Stomach (tissue), 19 donors: ENCODE measurements at places on chromosomes 2 and 18.
A peak's percentile ranks its signal among the peaks of the same experiment; 100 is the strongest.

DNA sequence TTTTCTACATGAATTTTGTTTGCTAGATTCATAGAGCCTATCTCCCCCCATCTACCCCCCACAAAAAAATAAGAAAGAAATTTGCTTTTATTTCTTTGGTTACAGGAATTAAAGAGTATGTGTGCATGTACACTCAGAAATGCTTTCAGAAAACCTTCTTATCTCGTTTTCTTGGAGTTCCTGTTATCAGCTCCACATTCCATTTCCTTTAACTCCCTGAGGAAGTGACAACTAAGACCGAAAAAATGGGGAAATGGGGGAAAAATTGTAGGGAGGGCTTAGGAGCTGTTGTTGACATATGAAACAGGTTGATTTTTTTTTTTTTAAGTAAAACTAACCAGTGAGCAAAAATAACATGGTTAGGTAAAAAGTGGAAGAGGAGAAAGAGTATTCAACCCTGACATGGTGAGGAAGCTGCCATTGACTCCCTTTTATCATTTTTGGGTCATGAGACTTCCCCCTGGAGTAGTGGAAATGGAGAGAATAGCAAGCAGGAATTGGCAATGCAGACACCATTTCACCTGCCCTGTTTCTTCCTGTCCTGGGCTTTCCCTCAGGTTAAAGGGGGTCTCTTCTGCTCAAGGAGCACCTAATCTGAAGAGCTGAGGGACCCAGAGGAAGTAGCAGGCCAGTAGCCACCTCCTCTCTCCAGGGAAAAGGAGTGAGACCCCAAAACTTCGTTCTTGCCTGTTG lies 93.5 kb downstream of the OSBPL6 start:
- H3K4me3 ChIP-seq = no peak overlapping the region
- DNase-seq = no peak
- no peaks in the 10 kb centered on the region for H3K36me3 ChIP-seq
- no peaks in the 10 kb centered on the region for H3K4me1 ChIP-seq
- no peak overlapping the region for H3K27ac ChIP-seq

GRCh38 chr2:135931776-135932443 lies 53.5 kb downstream of the DARS1 start:
- no peak overlapping the region for H3K27ac ChIP-seq
- H3K36me3 ChIP-seq = peaks cover 68% of the 10 kb centered on the region
- DNase-seq = no peak
- H3K27me3 ChIP-seq = no peaks in the 10 kb centered on the region

DNA sequence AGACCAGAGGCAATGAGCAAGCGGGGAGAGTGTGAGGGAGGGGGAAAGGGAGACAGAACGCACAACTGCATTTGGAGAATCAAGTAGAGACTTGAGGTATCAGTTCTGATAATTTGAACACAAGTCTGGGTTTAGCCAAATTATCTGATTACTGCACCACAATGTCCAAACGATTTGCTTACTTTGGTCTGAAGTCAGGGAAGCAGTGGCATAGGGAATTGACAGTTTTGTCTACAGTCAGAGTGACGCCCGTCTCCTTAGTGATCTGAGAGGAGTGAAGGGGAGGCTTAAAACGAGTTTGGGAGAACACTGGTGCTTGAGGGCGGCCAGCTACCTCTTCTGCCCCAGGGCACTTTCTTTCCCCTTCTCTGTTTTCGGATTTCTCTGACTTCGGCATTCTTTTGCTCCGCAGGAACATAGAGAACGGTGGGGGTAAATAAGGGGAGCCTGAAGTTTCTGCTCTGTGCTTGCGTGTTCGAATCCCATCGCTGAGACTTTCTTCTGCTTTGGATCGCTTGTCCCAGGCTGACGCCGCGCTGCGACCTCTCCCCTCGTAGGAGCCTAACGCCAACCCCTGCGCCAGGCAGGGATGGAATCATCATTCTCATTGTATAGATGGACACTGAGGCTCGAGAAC lies 2.9 kb upstream of the DLX2 start:
- H3K27me3 ChIP-seq = peaks cover 41% of the 10 kb centered on the region
- H3K4me3 ChIP-seq = no peak overlapping the region
- DNase-seq = no peak
- no peak overlapping the region for H3K27ac ChIP-seq
- H3K4me1 ChIP-seq = peaks cover 58% of the 10 kb centered on the region

DNA sequence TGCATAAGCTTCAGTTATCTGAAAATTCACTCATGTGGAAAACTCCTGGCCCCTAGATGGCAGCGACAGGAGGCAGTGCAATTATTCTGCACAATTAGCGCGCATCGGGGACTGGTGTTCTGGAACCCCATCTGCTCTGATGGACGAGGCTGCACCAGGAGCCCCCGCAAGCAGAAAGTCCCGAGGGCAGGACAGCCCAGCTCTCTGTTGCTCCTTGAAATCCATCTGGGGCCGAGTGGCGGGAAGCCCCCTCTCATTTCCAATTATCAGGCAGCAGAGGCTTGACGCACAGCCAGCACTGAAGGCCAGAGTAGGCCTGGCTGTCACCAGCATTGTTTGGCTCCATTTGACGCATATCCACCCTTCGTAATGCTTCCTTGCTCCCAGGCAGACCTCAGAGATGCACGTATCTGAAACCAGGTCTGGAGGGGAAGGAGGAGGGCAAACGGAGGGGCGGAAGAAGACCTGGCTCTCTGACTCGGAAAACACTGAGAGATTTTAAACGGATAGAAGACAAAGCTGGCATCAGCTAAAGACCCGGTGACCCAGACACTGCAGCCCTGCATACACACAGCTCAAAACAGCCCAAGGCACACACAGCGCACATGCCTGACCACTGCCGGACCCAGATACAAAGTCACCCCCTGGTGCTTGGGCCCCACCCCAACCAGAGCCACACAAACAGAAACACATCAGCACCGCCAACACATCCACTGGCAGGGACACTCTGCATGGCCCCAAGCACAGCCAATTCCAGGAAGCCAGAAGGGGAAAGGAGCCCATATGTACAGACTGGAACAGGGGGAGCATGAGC lies 69.8 kb downstream of the TNS1 start:
- H3K27ac ChIP-seq = peak overlapping the region; percentile 47
- H3K4me3 ChIP-seq = peak overlapping the region; percentile 24
- H3K4me1 ChIP-seq = peaks cover 95% of the 10 kb centered on the region
- no peaks in the 10 kb centered on the region for H3K27me3 ChIP-seq
- no peak for DNase-seq

GRCh38 chr18:28459587-28459986 lies 282.7 kb upstream of the CDH2 start:
- H3K27me3 ChIP-seq = no peaks in the 10 kb centered on the region
- no peak overlapping the region for H3K27ac ChIP-seq
- H3K4me3 ChIP-seq = no peak overlapping the region
- no peak for DNase-seq

- no peak for DNase-seq
- H3K36me3 ChIP-seq = peaks cover 15% of the 10 kb centered on the region
- H3K27ac ChIP-seq = no peak overlapping the region
Measured at GRCh38 chr2:222572751-222573174, 83.1 kb downstream of the FARSB start.

- no peak overlapping the region for H3K27ac ChIP-seq
- H3K36me3 ChIP-seq = no peaks in the 10 kb centered on the region
- H3K4me3 ChIP-seq = no peak overlapping the region
- no peaks in the 10 kb centered on the region for H3K27me3 ChIP-seq
- H3K4me1 ChIP-seq = no peaks in the 10 kb centered on the region
Measured at GRCh38 chr18:70653671-70654070, 364.8 kb downstream of the SOCS6 start.

- peak overlapping the region; percentile 54 for H3K27ac ChIP-seq
- H3K4me3 ChIP-seq = peak overlapping the region; percentile 50
- no peak for DNase-seq
- H3K27me3 ChIP-seq = peaks cover 100% of the 10 kb centered on the region
Measured at GRCh38 chr2:176137252-176137580, 7.7 kb downstream of the HOXD8 start.

- H3K27me3 ChIP-seq = no peaks in the 10 kb centered on the region
- no peak overlapping the region for H3K4me3 ChIP-seq
- H3K27ac ChIP-seq = peak overlapping the region; percentile 54
- no peak for DNase-seq
- no peaks in the 10 kb centered on the region for H3K36me3 ChIP-seq
Measured at GRCh38 chr2:134401081-134401497, 147.2 kb downstream of the MGAT5 start.

GRCh38 chr2:149645391-149645790 lies 57.8 kb upstream of the MMADHC start:
- H3K36me3 ChIP-seq = no peaks in the 10 kb centered on the region
- H3K4me3 ChIP-seq = no peak overlapping the region
- no peak for DNase-seq
- no peaks in the 10 kb centered on the region for H3K4me1 ChIP-seq
- H3K27me3 ChIP-seq = no peaks in the 10 kb centered on the region
- H3K27ac ChIP-seq = no peak overlapping the region

- H3K36me3 ChIP-seq = no peaks in the 10 kb centered on the region
- no peak overlapping the region for H3K4me3 ChIP-seq
- no peaks in the 10 kb centered on the region for H3K27me3 ChIP-seq
- DNase-seq = no peak
- H3K4me1 ChIP-seq = no peaks in the 10 kb centered on the region
- no peak overlapping the region for H3K27ac ChIP-seq
Measured at GRCh38 chr2:186365406-186365805, 120.7 kb upstream of the ZC3H15 start.

- no peaks in the 10 kb centered on the region for H3K4me1 ChIP-seq
- no peak overlapping the region for H3K4me3 ChIP-seq
- DNase-seq = no peak
- H3K36me3 ChIP-seq = peaks cover 26% of the 10 kb centered on the region
Measured at GRCh38 chr2:224793946-224794345, 77.8 kb upstream of the CCDC195 start.
